ENCODE measurements at places on chromosomes 7 and 10.

DNA sequence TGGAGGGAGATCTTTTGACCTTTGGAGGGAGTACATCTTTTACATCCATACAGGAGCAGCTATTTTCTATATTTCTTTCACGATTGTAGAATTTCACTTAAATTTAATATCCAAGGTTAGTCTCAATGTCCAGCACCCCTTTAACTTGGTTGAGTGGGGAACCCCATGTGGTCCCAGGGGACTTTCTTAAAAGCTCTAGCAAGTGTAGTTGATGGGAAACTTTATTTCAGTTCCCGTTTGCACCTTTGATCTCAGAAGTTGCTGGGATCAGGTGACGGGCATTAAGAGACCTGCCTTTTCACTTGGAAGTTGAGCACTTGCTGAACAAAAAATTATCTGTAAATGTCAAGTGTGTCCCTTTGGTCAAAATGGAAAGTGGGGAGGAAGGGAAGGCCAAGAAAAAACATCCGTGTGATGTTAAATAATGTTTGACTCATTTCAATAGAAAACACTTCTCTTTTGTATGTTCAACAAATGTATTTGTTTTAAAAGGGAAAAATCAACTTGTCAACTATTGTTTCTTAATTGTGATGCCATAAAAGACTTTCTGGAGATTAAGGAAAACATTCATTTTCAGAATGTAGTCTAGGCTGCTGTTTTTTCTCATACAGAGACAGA, 370.1 kb upstream of the GALNT17 start:
- peak; percentile 52 for ATAC-seq

GRCh38 chr7:156545979-156546378, 94.6 kb upstream of the RNF32 start:
- no peak for ATAC-seq

DNA sequence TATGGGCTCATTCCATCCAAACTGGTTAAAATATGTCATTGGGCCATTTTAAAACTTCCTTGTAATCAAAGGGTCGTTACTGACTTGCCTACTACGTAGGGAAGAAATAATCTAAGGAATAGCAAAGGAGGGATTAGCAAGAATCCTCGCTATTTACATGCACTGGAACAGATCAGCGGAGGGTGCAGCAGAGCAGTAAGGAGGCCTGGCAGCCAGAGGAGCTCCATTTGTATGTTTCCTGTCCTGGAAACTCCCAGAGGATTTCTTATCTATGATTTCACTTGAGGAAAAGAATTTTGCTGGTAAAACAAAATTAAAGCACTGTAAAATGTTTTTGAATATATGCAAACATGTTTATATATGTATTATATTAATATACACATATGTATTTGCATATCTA, 107.3 kb downstream of the TPK1 start:
- no peak for ATAC-seq

DNA sequence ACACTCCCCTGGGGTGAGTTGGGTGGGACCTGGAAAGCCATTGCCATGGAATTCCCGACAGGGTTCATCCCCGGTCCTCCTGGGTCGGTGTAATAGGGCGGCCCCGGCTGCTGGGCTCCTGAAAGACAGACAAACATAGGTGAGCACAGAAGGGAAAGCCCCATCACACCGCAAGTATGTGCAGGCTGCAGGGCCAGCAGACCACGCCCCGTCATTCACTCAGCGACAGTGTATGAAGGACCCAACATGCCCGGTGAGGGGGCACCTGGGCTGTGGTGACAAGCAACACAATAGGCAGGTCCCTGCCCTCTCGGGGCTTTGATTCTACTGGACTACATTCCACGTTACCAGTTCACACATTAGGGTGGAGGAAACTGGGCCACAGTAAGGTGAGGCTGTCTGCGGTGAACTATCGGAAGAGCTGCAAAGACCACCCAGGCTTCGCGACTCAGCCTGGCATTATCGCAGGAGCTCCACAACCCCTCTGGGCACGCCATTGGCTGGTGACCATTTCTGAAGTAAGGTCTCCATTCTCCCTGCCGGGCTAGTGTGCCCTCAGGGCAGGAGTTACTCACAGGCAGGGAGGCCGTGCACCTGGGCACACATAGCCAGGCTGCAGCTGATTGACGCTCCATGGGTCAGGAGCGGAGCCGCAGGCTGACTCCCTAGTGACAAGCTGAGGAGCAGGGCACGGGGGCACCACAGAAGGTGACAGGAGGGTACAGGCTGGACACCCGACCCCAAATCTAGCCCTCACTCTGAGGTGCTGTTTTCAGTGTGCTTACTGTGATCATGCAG, 99.2 kb downstream of the VOPP1 start:
- no peak for ATAC-seq

DNA sequence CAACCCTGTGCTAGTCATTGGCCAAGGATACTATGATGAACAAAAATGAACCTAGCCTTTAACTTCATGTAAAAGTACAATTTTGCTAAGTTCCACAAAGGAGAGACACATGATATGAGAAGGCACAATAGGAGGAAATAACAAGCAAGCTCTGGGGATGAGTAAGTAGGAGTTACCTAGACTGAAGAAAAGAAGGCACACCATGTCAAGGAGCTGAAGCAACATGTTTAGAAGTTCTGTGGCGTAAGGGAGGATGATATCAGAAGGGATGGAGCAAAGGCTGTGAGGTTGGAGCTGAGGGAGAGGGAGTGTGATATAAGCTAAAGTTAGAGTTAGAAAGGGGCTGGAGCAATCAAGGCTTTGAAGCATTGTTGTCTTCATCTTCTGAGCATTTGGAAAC, 25.6 kb downstream of the KIFBP start:
- ATAC-seq = no peak

DNA sequence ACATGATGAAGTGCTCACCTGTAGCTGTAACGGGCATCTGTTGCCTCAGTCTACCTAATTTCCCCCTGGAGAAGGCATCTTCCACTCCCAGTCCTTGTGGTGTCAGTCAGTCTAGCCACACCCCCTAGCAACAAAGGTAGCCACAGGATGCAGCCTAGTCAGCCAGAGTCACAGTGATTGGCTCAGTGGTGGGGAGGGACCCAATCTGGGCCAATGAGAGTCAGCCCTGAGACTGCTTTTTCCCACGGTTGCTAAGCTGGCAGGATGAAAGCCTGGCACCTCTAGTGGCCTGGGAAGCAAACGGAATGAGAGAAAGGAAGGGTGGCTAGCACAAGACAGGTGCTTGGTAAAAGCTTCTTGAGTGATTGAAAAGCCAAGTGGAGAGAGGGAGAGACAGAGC, 118.6 kb downstream of the SH3PXD2A start:
- no peak for ATAC-seq

Data from stimulated activated memory B cell treated with anti-CD40 and anti-IgM and Interleukin-4, amounts not matched to agents 10 μg/mL and 1 μg/mL and 100 μg/mL, for 72 hours (primary cell).